ENCODE measurements at places on chromosomes 6 and 20.
A peak's percentile ranks its signal among the peaks of the same experiment; 100 is the strongest.

- DNase-seq = no peak
Measured at GRCh38 chr6:30599625-30600324, 17.3 kb downstream of the PPP1R10 start.

- DNase-seq = no peak
Measured at GRCh38 chr6:15547400-15547799, 115.4 kb downstream of the DTNBP1 start.

GRCh38 chr20:1108437-1108920 is 9.9 kb upstream of the PSMF1 start:
- DNase-seq = peak; percentile 54

- DNase-seq = no peak
Measured at GRCh38 chr6:166671434-166672081, 44.5 kb upstream of the RPS6KA2 start.

DNA sequence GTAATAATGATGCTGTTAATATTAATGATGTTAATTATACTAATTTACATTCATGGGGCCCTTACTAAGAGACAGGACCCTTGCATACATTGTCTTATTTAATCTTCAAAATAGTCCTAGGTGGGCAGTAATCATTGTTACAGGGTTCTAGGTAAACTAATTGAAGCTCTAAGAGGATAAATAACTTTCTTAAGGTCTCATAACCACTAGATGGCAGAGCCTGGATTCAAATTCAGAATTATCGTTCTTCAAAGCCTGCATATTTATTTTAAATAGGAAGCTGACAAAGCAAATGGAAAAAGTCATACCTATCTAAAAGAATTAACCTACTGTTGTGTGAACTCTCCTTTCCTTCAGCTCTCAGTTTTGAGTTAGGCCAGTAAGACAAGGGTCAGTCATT is 23.5 kb downstream of the PTCHD4 start:
- DNase-seq = no peak

DNA sequence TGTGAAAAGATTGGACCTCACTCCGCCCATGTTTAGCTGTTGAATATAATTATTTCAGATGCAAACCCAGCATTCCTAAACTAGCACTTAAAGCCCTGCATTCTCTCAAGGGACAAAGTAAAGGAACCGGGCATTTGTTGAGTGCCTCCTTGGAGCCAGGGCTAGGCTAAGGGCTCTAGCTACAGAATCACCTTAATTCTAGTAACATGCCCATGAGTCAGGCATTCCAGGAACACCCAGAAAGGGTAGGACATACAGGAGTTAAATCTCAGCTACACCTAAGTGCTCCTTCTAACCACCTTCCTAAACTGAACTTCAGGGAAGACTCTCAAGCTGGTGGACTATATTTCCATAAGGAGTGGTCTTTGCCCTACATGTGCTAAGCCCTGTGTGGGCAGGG is 89.4 kb downstream of the SLC24A3 start:
- no peak for DNase-seq

Data from hepatic stellate cell (primary cell).